Activated CD4-positive, alpha-beta T cell treated with anti-CD3 and anti-CD28 coated beads, Interleukin-2, amount 50 U/mL, for 16 hours (primary cell): ENCODE measurements at places on chromosomes 3 and 15.
A peak's percentile ranks its signal among the peaks of the same experiment; 100 is the strongest.

- DNase-seq, result no peak
Measured at GRCh38 chr3:172396400-172396799, 51.9 kb downstream of the GHSR start.

DNA sequence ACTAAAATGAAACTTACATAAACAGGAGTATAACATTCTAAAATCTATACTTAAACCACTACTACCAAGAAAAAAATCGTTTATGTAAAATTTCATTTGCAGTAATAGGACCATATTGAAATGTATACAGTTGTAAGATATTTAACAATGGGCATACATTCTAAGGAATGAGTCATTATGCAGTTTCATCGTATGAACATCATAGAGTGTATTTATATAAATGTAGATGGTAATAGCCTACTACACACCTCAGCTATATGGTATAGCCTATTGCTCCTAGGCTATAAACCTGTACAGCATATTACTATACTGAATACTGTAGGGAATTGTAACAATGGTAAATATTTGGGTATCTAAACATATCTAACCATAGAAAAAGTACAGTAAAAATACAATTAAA, 79.5 kb downstream of the DPH6 start:
- DNase-seq, result no peak

GRCh38 chr15:68106656-68107055, 52.5 kb downstream of the PIAS1 start:
- DNase-seq, result no peak

GRCh38 chr15:95916568-95916967, 413.9 kb upstream of the NR2F2 start:
- DNase-seq, result no peak

DNA sequence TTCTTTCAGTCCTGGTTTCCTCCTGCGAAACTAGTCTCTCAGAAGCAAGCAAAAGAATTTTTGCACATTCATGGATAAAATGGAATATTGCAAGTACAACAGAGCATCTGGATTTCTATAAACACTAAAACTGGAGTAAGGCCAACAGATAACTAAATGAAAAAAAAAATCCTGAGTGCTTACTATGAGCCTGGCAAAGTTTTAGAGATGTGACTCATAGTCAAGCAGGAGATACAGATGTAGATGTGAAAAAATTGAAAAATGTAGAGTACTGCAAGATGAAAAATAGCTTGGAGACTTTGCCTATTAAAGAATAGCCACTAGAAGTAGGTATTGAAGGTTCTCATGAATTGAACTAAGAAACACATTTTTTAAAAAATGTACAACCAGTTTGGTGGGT, 397.4 kb downstream of the OTOL1 start:
- no peak for DNase-seq

GRCh38 chr3:43913036-43913948, 222.6 kb downstream of the ABHD5 start:
- no peak for DNase-seq

GRCh38 chr3:55626279-55626665, 139.2 kb upstream of the WNT5A start:
- DNase-seq, result no peak

- no peak for DNase-seq
Measured at GRCh38 chr3:44883999-44884431, 9.6 kb downstream of the TGM4 start.

GRCh38 chr3:57283334-57283733, 9.2 kb downstream of the ASB14 start:
- no peak for DNase-seq

GRCh38 chr3:115982629-115983028, 359.3 kb downstream of the GAP43 start:
- DNase-seq, result no peak

DNA sequence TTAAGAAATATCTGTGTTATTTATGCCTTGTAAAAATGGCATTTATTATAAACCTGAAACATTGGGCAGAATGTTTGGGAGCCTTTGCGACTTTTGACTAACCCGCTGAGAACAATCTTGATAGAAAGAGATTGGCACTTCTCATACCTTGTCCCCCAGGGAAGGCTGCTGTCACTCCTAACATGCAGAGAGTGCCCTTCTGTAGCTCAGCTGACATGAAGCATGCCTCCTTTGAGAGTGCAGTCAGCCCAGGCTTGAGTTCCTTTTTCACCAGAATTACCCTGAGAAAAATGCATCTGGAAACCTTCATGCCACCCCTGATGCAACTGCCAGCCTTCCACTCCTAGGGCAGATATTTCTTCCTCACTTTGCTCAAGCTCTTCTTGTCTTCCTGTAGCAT, 569.2 kb upstream of the ARPP21 start:
- no peak for DNase-seq

DNA sequence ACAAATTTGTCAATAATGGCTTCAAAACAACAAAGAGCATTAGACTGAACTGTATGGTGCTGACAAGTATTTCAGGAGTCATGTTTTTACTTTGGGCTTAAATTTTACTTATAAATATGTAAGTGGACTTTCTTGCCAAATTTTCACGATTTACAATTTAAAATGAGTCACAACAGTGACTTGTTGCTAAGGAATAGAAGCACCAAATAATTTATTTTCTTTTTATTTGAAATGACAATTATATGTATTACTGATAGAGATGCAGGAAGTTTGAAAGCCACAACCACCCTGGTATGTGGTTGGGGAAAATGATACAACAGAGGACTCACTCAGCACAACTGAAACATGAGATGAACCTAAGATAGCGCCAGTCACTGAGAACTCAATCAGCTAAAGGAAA, 90.3 kb downstream of the FMN1 start:
- DNase-seq, result peak; percentile 57

DNA sequence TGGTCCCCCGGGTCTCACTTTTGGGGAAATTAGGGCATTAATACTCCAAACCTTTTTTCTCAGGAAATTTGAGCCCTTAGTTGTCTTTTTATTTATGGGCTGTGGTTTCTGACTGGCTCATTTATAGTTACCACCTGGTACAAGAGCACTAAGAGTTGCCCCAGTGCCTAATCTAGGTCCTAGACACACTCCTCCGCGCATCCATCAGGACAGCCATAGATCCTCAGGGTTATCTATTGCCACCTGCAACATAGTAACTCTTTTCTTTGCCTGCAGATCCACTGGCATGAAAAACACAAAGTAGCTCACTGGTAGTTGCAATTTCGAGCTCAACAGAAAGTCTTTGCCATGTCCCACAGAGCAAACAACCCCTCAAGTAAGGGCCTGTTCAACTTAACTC, 576.4 kb upstream of the ROBO2 start:
- no peak for DNase-seq

- no peak for DNase-seq
Measured at GRCh38 chr15:99168601-99169580, 64.0 kb downstream of the SYNM start.

DNA sequence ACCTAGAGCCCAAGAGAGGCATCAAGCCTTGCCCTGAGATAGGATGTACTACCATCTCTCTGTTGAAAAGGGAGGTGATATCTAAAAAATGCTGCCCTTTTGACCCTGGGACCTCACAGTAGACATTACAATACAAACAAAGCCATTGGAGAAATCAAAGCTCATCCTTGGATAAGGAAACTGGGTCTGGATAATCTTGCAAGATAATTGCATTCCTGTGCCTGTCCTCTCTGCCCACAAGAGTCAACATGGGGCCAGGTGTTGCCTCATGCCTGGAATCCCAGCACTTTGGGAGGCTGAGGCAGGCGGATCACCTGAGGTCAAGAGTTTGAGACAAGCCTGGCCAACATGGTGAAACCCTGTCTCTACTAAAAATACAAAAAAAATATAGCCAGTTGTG, 57.3 kb upstream of the DLG1 start:
- DNase-seq, result no peak

- DNase-seq, result no peak
Measured at GRCh38 chr15:27514526-27514925, 543.5 kb downstream of the GABRG3 start.

- DNase-seq, result peak; percentile 71
Measured at GRCh38 chr15:49235446-49236124, 65.5 kb downstream of the GALK2 start.

- DNase-seq, result no peak
Measured at GRCh38 chr3:42730294-42730693, 27.7 kb upstream of the HHATL start.

- no peak for DNase-seq
Measured at GRCh38 chr3:19522305-19522704, 374.0 kb downstream of the KCNH8 start.
